Activated CD4-positive, CD25-positive, alpha-beta regulatory T cell treated with anti-CD3 and anti-CD28 coated beads, Interleukin-2, amount 50 U/mL, for 16 hours (primary cell): ENCODE measurements at places on chromosomes 1 and 21.

DNA sequence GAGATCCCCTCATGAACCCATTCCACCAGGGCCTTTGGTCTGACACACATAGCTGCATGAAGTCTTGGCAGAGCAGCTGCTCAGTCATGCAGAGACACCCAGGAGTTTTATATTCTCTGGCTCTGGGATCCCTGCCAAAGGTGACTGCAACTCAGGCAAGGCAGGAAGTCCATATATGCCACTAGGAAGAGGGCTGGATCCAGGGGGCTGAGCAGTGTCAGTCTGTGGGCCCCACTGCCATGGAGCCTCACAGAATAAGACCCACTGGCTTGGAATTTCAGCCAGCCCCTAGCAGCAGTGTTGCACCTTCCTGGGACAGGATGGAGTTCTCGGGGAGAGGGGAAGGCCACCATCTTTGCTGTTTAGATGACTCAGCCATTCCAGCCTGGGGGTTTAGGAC lies 199.7 kb downstream of the TBX15 start:
- no peak for DNase-seq

- no peak for DNase-seq
Observed at GRCh38 chr1:39332291-39332690, 127.8 kb downstream of the MACF1 start.

DNA sequence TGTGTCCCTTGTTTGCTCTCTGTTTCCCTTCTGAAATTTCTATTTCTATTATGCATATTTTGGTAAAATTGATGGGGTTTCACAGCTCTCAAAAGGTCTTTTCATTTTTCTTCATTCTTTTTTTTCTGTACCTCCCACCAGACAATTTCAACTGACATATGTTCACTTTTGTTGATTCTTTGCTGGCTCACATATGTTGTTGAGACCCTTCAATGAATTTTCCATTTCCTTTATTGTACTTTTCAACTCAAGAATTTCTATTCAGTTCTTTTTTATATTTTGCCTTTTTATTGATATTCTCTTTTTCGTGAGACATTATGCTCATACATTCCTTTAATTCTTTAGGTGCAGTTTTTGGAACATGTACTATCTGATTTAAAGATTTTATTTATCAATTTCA lies 102.6 kb upstream of the GRIK1 start:
- no peak for DNase-seq

DNA sequence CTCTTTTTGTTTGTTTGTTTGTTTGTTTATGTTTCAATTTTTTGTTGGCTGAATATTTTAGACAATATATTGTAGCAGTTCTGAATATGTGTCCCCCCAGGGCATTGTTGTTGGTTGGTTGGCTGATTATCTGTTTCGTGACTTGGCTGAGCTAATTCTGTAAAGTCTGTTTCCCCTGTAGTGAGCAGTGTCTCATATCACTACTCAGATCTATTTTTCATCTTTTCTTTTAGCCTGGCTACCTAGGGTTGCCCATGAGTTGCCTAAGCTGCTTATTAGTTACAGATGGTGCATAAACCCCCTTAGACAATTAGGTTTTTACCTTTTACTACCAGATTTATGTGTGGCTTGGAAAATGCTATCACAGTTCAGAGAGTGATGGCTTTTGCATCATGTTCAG lies 32.3 kb downstream of the CFAP57 start:
- no peak for DNase-seq

DNA sequence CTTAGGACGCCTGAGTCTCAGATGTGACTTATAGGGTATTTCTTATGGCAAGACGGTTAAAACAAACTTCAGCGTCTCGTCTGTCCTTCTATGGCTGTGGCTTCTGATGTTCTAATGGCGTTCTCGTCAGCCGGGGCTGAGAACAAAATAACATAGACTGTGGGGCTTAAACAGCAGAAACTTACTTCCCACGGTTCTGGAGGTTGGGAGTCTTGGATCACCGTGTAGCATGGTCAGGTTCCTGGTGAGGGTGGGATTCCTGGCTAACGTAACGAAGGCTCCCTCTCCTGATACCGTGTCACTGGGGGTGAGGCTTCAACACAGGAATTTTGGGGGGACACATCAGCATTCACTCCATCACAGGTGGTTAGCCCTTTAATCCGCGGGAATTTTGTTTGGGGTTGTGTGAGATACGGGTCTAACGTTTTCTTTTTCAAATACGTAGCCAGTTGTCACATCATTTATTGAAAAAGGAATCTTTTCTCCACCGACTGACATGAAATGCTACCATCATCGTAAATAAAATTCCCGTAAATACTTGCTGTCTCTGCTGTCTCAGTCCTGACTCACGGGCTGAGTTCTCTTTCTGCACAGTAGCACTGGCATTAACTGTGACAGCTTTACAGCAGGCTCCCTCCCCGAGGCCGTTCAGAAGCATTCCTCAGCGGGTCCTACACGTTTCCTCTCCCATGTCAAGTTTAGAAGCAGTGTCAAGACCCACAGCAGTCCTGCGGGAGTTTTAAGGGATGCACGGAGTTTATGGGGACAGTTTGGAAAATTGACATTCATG lies 8.1 kb upstream of the POFUT2 start:
- DNase-seq: no peak

DNA sequence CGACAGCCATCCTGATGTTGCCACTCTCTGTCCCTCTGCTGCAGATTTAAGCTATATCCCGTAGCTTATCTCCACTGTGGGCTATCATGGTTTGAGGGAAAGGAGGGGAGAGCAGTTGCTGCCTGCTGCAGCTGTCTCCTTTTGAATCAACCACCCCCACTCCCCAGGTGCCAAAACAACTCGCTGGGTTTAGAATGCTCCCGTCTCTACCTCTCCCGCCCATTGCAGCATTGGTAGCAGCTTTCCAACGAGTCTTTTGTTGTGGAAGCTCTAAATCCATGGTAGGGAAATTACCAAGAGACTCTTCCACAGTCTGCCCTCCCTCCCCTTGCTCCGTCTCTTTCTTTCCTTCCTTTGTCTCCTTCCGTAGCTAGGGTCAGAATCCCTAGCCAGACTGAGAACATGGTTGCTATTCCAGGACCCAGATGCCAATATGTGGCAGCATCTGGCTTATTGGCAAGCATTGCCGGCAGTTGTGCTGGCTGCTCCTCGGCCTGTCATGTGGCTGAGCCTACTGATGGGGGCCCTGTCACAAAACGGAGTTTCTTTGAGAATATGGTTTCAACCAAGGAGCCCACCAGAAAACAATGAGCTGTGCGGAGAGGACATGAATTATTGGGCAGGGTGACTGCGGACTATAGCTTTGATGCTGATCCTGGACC lies 230.7 kb downstream of the RPS6KC1 start:
- DNase-seq: no peak
